ENCODE measurements at places on chromosomes 3 and 15.

DNA sequence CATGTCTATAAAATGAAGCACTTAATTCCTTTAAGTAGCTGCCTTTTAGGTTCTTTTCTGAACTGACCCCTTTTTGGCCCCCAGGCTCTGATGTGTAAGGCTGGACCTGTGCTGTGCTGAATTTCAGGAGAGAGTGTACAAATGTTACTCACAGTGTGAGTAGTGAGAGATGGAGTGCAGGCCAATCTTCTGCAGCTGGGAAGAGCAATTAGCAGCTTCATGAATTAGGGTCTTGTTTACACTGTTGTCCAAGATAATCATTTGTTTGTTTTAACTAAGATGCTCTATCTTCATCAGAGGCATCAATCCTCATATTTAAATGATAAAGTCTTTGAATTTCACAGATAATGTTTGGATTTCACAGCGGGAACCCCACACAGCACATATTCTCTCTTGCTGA, 19.4 kb downstream of the ARPP21 start:
- DNase-seq: no peak

DNA sequence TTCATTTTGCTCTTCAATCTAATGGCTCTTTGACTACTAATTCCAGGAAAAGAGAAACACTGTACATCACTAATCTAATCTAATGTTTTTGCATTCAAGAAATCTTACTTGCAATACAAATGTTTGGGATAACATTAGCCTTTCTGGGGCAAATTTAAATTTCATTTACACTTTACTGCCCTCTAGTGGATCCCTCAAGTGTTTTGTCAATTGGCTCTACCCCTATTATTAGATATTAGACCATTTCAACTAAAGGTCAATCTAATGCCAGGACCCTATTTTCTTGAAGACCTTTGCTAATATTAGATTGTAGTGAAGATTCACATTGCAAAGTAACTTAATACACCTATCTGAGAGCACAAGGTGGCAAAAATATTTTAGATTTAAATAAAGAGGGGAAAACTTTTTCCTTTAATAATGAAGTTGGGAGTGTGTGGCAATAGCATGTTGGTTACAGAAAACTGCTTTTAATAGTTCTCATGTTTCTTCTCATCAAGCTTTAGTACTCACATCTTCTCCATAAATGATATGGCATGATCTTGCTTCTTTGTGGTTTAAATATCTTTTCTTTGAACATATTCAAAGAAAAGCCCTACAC, 5.0 kb downstream of the C2CD4A start:
- no peak for DNase-seq

- DNase-seq: no peak
Measured at GRCh38 chr3:106805625-106806024, 571.6 kb upstream of the CCDC54 start.

DNA sequence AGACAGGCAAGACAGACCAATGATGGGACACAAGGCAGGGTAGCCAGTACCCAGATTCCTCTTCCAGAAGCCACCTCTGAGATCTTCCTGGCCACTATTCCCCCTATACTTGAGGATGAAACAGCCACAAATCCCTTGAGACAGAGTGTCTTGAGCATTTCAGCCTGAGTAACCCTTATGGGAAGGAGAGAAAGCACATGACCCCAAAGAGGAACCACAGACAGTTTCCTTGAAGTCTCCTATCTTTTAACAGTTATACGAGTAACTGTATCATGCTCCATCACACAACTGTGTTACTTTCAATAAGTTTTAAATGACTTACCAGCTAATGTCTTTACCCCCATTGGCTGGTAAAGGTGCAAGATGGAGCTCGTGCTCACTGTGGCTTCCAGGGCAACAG, 9.3 kb downstream of the VIPR1 start:
- no peak for DNase-seq

DNA sequence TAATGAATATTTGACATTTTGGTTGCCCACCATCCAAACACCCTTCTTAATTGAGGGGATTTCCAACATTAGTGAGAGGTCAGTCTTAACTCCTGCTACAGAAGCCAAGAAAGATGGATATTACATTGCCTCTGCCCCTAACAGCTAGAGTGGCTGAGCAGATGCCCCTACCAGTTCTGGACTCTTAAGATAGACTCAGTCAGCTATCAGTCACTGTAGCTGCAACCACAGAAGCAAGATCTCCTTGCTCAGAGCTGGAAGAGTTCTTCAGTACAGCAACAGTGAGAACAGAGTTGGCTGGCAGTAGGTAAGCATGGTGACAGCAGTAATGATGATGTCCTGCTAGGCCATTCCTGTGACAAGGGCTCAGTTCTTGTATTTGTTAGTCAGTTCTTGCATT, 29.4 kb upstream of the TNFSF10 start:
- DNase-seq: no peak

- DNase-seq: no peak
Measured at GRCh38 chr3:5258526-5258925, 71.0 kb downstream of the EDEM1 start.

GRCh38 chr15:79529157-79529785, 97.1 kb downstream of the MINAR1 start:
- no peak for DNase-seq

GRCh38 chr15:68616397-68616796, 37.6 kb downstream of the CORO2B start:
- DNase-seq: no peak

- no peak for DNase-seq
Measured at GRCh38 chr15:100596792-100597191, 5.2 kb downstream of the LINS1 start.

GRCh38 chr3:12280357-12280806, 8.5 kb upstream of the PPARG start:
- DNase-seq: no peak

DNA sequence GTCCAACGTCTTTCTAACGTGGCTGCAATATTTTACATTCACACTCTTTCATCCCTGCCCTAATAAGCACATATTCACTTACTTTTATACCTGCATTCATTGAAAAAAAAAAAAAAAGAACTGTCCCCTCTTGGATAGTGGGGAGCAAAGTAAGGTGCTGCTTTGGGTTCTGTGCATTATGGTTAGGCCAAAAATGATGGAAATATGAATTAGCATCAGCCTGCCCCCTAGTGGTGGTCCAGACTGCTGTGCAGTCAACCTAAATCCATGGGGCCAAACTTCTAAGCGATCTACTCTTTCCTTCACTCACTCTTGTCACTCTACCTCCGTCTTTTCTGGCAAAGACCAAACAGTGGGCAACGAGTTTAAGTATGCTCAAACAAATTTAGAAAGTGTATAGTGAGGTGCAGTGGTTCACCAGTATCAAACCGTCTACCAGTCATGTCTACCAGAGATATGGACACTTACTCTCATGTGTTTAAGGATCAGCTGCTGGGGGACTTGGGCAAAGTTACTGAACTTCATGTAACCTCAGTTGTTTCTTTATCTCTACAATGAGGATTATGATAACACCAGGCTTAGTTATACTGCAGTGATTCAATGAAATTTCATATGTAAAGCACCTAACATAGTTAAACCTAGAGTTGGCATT, 61.5 kb upstream of the GRM7 start:
- peak; percentile 11 for DNase-seq

DNA sequence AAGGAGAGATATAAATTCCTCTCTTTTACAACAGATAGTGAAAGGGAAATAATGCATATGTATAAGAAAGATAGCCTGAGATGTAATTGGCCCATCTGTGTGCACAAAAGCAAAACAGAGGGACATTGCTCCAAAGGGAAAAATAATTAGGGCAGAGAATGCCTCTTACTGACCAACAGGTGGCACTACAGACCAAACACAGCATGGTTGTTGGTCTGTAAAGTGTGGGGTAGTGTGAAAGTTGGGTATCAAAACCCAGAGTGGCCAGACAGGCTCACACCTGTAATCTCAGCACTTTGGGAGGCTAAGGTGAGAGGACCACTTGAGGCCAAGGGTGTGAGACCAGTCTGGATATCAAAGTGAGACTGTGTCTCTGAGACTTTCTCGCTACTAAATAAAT, 4.5 kb upstream of the TLNRD1 start:
- DNase-seq: no peak

- no peak for DNase-seq
Measured at GRCh38 chr3:179452872-179453271, 1.6 kb upstream of the GNB4 start.

GRCh38 chr3:154071146-154071545, 50.0 kb upstream of the ARHGEF26 start:
- no peak for DNase-seq

DNA sequence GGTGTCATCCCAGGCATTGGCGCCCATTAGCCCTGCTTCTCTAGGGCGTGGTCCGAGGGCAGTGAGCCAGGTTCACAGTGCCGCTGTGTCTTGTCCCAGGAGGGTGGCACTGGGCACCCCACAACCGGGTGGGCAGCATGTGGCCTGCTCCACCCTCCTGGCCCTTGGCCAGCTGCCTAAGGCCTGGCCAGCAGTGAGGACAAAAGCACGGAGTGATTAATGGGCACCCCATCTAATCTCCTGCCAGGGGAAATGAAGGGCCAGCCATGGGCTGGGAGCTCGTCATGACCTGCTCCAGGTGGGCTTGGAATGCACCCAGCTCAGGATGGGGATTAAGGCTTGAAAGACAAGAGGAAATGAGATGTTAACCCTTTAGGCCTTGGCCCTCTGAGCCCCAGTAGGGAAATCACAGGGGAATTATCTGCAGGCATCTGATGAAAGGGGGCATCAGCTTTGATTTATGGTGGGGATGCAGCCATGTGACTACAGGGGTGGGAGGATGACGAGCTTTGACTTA, 5.2 kb downstream of the THSD4 start:
- no peak for DNase-seq

DNA sequence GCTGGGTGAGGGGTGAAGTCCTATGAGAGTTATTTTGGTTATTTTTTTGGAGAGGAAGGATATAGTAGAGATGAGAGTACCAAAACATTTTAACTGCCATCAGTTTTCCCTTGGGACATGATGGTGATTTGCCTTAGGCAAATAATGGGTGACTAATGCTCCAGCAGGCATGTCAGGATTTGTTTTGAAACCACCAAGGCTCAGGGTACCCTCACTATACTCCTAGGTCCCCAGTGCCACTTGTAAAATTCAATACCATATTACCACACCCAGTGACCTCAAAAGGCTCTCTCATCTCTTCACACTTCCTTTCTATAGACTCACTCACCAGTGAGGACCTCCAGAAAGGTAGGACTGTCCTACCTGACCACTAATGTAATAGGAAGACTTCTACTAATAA, 83.6 kb downstream of the WDR72 start:
- DNase-seq: no peak

GRCh38 chr15:38894243-38894948, 329.8 kb upstream of the RASGRP1 start:
- DNase-seq: no peak

DNA sequence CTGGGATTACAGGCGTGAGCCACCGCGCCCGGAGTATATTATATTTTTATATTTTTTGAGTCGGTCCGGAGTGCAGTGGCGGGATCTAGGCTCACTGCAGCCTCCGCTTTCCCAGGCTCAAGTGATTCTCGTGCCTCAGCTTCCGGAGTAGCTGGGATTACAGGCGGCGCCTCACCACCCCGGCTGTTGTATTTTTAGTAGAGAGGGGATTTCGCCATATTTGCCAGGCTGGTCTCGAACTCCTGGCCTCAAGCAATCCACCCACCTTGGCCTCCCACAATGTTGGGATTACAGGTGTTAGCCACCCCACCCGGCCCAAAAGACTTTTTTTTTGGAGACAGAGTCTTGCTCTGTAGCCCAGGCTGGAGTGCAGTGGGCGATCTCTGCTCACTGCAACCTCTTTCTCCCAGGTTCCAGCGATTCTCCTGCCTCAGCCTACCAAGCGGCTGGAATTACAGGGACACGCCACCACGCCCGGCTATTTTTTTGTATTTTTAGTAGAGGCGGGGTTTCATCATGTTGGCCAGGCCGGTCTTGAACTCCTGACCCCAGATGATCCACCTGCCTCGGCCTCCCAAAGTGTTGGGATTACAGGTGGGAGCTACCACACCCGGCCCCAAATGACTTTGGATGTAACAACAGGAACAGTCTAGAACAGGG, 1.0 kb downstream of the ZNF589 start:
- no peak for DNase-seq

DNA sequence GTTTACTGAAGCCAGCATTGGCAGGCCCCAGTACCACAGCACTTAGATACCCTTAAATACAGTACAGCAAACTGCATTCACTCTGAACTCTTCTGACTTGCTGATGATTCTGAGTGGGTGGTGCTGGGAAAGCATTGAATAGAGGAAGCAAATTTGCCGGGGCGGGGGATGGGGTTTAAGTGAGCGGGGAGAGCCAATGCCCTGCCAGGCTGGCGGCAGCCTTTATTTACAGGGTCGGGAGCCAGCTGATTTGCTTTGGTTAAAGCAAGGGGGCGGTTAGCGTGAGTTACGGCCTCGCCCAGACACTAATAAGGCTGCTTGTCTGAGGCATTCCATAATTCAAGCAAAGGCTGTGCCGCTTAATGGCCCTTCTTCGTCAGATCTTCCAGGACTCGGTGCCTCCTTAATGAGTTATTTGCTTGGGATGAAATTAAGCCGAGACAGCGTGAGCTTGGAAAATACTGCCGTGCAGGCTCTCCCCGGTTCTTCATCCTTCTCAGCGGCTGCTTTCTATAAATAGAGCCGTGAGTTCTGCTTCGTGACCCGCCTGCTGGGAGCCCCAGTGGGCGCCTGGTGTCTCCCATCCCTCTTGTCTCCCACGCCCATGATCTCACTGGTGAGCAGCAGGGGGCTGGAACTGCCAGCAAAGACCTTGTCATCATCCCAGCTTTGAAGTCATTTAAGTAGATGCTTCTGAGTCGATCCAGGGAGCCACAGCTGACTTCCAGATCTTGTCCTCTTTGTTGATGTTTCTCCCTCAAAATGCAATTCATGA, 25.8 kb downstream of the SPSB4 start:
- DNase-seq: peak; percentile 45

DNA sequence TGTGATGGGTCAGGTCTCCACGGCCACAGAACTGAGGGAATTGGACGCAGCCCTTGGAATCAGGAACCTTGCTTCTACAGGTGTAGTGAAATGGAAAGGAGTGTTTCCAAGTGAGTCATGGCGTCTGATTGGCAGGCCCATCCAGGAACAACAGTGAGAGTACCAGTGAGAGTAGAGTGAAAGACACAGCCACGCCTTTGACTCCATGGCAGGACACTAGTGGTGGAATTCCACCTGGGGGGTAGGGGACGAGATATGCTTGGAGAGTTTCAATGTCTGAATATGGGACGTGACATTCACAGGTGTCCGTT, 3.0 kb upstream of the SLC28A1 start:
- DNase-seq: no peak

DNA sequence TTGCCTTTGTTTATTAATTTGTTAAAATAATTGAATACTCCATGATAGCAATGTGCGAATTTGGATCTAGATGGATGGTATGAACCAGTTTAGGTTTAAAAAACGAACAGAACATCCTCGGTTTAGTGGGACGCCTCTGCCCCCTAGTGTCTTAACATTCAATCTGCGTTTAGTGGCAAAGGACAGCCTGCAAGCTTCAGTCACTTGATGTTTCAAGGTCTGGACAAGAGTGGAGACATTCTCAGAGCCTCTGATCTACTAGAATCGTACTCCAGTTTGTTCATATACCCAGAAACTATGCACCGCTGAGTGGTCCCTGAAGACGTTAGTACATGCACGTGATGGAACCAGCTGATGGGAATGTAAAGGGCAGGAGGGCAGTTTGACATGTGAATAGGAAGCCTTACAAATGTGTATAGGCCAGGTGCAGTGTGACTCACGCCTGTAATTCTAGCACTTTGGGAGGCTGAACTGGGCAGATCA, 17.8 kb upstream of the ATP13A4 start:
- DNase-seq: peak; percentile 65

GRCh38 chr3:28677581-28677980, 329.0 kb upstream of the AZI2 start:
- DNase-seq: no peak

GRCh38 chr3:128354788-128355542, 111.7 kb downstream of the DNAJB8 start:
- DNase-seq: no peak

All from WTC11 (cell line).